MM.1S (cell line): ENCODE measurements at places on chromosomes 12 and 14.

DNA sequence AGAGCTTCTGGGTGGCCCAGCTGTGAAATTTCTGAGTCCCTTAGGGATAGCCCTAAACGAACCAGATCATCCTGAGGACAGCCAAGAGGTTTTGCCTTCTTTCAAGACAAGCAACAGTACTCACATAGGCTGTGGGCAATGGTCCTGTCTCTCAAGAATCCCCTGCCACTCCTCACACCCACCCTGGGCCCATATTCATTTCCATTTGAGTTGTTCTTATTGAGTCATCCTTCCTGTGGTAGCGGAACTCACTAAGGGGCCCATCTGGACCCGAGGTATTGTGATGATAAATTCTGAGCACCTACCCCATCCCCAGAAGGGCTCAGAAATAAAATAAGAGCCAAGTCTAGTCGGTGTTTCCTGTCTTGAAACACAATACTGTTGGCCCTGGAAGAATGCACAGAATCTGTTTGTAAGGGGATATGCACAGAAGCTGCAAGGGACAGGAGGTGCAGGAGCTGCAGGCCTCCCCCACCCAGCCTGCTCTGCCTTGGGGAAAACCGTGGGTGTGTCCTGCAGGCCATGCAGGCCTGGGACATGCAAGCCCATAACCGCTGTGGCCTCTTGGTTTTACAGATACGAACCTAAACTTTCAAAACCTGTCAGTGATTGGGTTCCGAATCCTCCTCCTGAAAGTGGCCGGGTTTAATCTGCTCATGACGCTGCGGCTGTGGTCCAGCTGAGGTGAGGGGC lies 38.9 kb downstream of the DAD1 start:
- DNase-seq, result no peak

DNA sequence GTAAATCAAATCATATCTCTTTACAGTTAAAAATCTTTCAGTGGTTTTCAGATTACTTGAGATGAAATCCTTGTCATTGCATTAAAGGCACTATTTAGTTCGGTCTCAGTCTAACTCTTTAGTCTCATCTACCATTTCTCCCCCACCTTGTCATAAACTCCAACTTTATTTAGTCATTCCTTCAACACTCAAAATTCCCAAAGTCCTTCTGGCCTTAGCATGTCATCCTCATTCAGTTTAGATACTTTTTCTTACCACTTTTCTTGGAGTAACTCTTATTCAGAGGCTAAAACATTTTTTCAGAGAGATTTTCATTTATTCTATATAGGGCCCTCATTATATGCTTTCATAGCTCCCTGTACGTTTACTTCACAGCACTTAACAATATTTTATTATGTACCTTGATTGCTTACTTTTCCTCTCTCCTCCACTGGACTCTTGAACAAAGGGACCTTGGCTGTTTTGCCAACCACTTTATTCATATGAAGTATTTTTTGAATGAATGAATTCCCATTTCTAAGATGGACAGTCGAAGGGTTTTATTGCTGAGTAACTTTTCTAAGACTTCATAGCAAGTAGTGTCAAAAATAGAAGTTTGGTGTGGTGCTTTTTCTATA lies 12.8 kb downstream of the USP15 start:
- DNase-seq, result no peak

DNA sequence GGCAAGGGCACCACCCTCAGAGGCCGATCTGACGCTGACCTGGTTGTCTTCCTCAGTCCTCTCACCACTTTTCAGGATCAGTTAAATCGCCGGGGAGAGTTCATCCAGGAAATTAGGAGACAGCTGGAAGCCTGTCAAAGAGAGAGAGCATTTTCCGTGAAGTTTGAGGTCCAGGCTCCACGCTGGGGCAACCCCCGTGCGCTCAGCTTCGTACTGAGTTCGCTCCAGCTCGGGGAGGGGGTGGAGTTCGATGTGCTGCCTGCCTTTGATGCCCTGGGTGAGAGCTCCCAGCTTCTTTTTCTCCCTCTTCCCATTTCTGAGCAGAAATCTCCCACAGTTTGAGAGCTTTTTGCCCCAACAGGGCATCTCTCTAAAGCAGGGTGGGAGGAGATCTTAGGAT lies 1.8 kb downstream of the OAS1 start:
- DNase-seq, result no peak

GRCh38 chr12:106919910-106920544 lies 35.7 kb upstream of the TMEM263 start:
- DNase-seq, result peak; percentile 57

GRCh38 chr12:58819985-58820384 lies 100.3 kb downstream of the LRIG3 start:
- no peak for DNase-seq

- no peak for DNase-seq
These were observed 12.6 kb downstream of the NEDD1 start for GRCh38 chr12:96919510-96920210.

GRCh38 chr12:68037616-68038255 lies 48.5 kb downstream of the IFNG-AS1 start:
- no peak for DNase-seq

GRCh38 chr12:26715232-26715631 lies 117.8 kb downstream of the ITPR2 start:
- no peak for DNase-seq

GRCh38 chr14:31967669-31967975 lies 109.5 kb upstream of the ARHGAP5 start:
- DNase-seq, result no peak

- DNase-seq, result peak; percentile 71
These were observed 165.4 kb upstream of the PLEKHG7 start for GRCh38 chr12:92537290-92537960.

- DNase-seq, result peak; percentile 21
These were observed at the start of gene KRT80 for GRCh38 chr12:52191841-52192791. TSS of gene KRT80 (minus strand) at chr12:52192014. CDS start at chr12:52191902, 112 bp downstream.

- DNase-seq, result peak; percentile 21
These were observed 181.0 kb downstream of the MYRFL start for GRCh38 chr12:70005864-70006618.

DNA sequence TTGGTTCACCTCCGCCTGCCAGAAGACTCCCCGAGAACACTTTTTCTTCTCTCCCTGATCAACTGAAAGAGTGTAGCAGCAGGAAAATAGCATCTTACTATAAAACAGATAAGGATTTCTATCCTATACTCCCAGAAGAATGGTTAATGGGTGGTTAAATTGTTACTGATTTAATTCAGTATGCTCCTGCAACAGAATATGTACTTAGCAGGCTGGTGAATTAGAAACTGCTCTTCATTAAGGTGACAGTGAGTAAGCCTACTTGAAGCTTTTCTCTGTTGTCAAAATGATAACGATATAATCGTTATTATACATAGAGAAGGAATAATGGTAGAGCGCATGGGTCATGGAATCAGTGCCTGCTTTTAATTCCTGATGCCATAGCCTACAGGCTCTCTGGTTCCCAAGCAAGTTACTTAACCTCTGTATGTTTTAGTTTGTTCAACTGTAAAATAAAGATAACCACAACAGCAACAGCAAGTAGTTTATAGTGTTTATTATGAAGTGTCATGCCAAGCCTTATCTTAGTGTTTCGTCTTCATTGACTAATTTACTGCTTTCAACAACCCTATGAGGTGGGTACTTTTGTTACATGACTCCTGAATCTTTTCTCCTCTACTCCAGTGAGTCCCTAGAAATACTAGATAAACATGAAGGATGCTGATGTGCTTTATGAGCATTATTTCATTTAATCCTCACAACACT lies 392.6 kb downstream of the CCDC91 start:
- DNase-seq, result no peak

DNA sequence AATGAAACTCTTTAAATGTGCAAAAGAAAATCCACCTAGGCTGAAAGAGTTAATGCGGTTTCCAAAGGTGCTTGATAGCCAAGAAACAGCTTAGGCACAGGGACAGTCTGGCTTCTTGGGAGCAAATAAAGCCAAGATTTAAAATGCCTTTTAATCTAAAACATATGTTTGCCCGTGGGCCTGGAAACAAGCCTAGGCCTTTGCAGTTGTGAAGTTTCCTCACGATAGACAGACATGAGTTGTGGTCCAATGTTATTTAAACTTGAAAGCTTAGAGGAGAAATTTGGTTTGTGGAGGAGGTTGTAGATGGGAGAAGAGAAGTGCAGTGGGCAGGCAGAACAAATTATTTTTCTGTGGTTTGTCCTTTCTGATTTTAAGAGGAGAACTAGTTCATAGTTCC lies 29.8 kb downstream of the PROX2 start:
- DNase-seq, result no peak

DNA sequence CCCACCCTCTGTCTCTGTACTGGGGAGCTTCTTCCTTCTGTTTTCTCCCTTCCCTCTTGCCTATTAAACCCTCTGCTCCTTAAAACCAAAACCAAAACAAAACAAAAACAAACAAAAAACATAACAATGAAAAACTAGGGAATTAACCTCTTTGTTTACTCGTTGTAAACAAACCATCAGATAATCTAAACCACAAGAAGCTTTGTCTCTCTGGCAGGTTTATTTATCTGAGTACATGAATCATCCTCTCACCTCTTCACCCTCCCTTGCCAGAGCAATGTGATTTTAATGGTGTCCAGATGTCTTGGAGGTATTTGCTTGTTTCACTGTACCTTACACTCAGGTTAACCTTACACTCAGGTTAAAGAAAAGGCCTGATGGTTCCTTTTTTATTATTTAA lies 66.1 kb downstream of the DYRK2 start:
- DNase-seq, result no peak

GRCh38 chr12:69030321-69030720 lies 97.3 kb upstream of the CPM start:
- no peak for DNase-seq

- DNase-seq, result no peak
These were observed 2.3 kb upstream of the SMUG1 start for GRCh38 chr12:54191126-54191525.

DNA sequence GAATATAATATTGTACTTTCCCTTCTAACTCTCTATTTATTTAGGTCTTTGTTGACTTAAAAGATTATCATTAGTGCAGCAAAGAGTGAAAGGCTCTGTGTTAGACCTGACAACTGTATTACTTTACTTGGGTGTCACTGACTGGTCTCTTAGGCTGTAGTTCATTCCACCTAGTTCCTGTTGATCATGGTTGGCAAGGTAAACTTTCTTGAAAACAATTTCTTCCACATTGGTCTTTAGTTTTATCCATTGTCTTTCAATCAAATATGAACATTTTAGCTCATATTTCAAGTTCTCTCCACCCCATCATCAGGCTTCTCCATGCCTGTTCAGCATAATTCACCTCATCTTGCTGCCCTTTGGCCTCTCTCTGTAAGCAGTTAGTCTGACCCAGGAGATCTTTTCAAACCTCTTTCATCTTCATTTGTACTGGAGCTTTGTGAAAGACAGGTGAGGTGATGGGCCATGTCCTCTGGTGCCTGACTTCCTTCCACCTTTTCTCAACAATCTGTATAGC lies 32.1 kb upstream of the PPM1H start:
- DNase-seq, result no peak

- no peak for DNase-seq
These were observed 42.1 kb upstream of the RNASE3 start for GRCh38 chr14:20848955-20849570.

DNA sequence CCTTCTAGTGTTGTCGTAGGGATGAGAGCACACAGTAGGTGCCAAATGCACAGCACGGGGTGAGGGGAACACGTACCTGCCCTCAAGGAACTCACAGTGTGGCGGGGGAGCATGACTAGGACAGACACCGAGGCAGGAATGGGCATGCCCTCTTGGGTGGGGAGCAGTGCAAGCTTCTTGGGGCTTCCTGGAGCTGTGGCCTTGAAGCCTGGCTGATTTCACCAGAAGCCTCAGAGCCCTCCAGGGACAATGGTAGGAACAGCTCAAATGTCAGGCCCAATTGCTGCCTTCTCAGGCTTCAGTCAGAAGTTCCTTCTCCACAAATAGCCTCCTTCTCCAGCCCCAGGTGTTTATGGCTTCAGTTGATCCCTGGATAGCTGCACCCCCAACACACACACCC lies 43.4 kb downstream of the TEAD4 start:
- no peak for DNase-seq

GRCh38 chr12:11446372-11446771 lies 51.0 kb upstream of the PRB2 start:
- DNase-seq, result peak; percentile 73

GRCh38 chr12:50790081-50790480 lies 26.2 kb downstream of the ATF1 start:
- DNase-seq, result no peak

- no peak for DNase-seq
These were observed 103.3 kb downstream of the BCAT1 start for GRCh38 chr12:24845615-24846014.

DNA sequence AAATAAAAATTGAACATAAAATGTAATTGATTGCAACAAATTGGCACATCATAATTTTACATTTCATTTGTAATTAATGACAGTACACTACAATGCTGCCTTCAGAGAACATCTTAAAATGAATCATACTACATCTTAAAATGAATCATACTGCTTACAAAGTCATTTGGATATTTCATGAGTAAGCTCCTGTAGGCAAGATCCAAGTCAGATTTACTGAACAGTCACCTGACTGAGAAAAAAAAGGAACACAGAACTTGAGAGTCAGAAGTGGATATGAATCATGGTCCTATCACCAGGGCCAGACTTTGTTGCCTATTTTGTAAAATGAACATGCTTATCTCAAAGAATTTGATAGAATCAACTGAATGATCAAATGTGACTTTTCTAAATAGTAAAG lies 32.7 kb upstream of the FBLN5 start:
- DNase-seq, result no peak

- no peak for DNase-seq
These were observed 24.8 kb upstream of the PKP2 start for GRCh38 chr12:32921397-32921796.

GRCh38 chr12:67609226-67609870 lies 39.2 kb upstream of the DYRK2 start:
- DNase-seq, result no peak

- no peak for DNase-seq
These were observed 11.1 kb upstream of the CMAS start for GRCh38 chr12:22034709-22035506.

GRCh38 chr14:87170179-87170578 lies 822.8 kb downstream of the GALC start:
- no peak for DNase-seq

GRCh38 chr12:64672925-64673409 lies 62.7 kb downstream of the RASSF3 start:
- no peak for DNase-seq

- DNase-seq, result no peak
These were observed 161.2 kb downstream of the RERGL start for GRCh38 chr12:17928708-17929366.

GRCh38 chr12:100163416-100164152 lies 20.9 kb upstream of the BLTP3B start:
- peak; percentile 70 for DNase-seq

DNA sequence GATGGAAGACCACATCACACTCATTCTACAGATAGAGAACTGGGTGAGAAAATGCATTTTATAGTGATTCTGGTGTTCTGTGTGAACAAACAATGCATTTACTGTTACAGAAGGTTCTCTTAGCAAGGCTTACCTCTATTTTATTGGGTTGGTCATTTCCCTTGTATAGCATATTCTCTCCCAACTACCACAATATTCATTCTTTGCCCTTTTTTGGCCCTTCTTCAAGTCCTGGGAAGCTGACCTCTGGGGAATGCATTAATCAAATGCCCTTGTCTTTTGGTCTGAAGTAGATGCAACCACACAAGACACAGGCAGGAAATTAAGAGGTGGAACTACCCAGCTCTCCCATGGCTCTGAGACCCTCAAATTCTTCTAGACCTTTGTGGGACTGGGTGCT lies 19.5 kb downstream of the DCN start:
- no peak for DNase-seq
